ENCODE measurements at places on chromosomes 4 and X. TPM values are rescaled to one million over a fixed set of nuclear protein-coding genes. Genes with fewer than 3 reads are reported as not detected.

DNA sequence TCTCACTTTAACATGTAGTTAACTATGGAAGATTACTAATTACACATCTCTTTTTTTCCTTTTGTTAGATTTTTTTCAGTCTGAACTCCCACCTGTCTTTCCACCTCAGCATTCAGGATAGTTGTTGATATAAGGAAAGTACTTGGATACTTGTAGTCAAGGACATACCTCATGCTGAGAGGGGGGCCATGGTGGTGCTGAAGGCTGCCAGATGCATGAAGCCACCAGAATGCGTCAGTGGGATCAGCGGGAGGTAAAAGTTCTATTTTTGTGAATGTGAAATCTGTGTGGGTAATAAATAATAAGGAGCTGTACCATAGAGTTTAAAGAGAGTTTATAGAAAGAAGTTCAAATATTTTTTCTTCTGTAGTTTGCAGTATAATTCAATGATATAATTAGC, 13.1 kb upstream of the NDST4 start:
- no peaks in the 10 kb centered on the region for H3K36me3 ChIP-seq
- no peak overlapping the region for H3K4me3 ChIP-seq
- no peak for DNase-seq
- H3K27me3 ChIP-seq = no peaks in the 10 kb centered on the region

- DNase-seq = peak; percentile 99
- H3K4me1 ChIP-seq = peaks cover 31% of the 10 kb centered on the region
- H3K27me3 ChIP-seq = no peaks in the 10 kb centered on the region
- H3K4me3 ChIP-seq = peak within 1 kb of the TSS; percentile 92
These were observed at the start of gene FAT4 for GRCh38 chr4:125314676-125315575. TSS of gene FAT4 (plus strand) at chr4:125314955. CDS start at chr4:125316412, 1,457 bp downstream.

Gene NLGN3
- 0.63 TPM for total RNA-seq

Gene RS1
- not detected for total RNA-seq

Gene GPC4
- 1.9 TPM for total RNA-seq
